ENCODE measurements at places on chromosomes 1 and 21.

GRCh38 chr1:11668516-11668915, 4.5 kb downstream of the FBXO6 start:
- DNase-seq: no peak

DNA sequence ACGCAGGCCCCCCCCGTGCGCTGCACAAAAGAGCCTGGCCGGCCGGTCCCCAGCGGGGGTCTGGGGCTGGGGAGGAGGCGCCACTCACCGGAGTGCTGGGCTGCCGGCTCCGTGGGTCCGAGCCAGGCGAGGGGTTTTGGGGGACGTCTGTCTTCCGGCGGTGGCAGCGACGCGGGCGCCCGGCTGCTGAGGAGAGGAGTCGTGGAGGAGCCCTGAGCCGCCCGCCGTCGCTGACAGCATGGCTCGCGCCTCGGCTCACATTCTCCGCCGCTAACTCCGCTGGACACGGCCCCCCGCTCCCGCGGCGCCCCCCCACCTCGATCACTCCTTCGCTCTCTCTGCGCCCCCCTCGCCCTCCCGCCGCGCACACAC, 649 bp downstream of the AHDC1 start:
- no peak for DNase-seq

- DNase-seq: no peak
Observed at GRCh38 chr1:245762396-245762910, 607.7 kb downstream of the KIF26B start.

GRCh38 chr1:195335541-195335940, 1272.7 kb downstream of the KCNT2 start:
- DNase-seq: no peak

- no peak for DNase-seq
Observed at GRCh38 chr1:88922214-88922613, 30.8 kb upstream of the GTF2B start.

GRCh38 chr1:1285102-1285571, 4.9 kb downstream of the SCNN1D start:
- DNase-seq: no peak

GRCh38 chr1:225999912-226000337, 782 bp upstream of the SDE2 start:
- peak; percentile 47 for DNase-seq

DNA sequence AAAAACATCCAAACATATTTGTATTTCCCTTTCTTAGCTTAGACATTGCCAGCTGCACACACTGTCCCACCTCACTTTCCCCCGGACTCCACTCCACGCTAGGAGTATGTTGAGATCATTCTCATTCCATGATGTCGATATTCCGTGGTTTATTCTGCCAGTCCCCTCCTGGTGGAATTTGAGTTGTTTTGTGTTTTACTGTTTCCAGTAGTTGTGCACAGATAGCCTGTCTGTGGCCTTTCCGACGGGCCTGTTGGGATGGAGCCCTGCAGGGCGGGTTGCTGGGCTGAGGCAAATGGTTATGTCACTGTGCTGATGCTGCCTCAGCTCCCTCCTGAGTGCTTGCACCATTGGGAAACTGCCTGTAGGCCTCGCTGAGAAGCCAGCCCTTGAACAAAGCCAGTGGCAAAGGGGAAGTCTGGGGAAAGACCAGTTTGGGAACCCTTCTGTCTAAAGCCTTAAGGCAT, 12.8 kb downstream of the TRAPPC10 start:
- peak; percentile 79 for DNase-seq

DNA sequence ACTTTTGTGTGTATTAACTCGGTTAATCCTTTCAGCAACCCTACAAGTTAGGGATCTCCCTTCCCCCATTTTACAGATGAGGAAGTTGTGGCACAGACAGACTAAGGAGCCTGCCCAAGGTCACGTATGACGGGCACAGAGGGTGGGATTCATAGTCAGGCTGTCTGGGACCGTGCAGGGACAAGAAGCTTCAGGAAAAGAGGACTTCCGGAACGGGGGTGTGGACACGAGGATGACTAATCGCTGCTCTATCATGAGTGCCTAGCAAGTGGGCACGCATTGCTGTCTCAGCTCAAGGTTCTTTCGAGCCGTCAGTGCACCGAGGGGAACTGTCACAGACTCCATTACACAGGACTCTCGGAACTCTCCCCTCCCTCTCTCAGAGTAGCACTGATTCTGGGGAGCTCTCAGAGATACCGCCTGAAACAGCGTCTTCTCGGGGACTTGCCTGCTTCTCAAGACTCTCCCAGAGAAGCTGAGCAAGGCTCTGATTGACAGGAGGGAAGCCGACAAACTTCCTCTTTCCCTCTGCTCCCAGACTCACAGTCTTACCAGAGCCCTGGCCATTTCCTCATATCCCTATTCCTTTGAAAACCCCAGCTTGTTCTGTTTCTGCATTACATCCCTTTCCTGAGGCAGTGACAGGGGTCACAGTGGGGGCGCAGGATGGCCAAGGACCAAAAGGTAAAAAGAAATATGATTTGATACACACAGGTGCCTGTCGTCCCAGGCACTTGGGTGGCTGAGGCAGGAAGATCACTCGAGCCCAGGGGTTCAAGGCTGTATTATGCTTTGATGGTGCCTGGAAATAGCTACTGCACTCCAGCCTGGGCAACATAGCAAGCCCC, 14.4 kb downstream of the FHAD1 start:
- DNase-seq: no peak

Data from fibroblast of the aortic adventitia (primary cell).